Kidney tubule cell (primary cell): ENCODE measurements at places on chromosomes 4 and X.

DNA sequence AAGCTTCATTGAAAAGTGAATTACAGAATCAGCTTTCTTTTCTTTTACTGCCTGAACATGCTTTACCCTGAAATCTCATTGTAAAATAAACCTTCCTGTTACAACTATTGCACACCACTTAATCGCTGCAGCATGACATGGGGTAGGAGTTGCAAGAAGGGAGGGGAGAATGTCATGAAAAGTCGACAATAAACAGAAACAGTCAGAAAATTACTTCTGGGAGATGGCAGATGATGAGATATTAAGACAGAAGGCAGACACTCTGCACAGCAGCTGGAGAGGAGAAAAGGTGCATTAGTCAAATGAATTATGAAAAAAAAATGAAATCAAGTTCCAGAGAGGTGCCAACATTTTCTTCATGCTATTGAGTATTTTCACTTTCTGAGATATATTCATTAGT is 287.7 kb downstream of the PCDH7 start:
- DNase-seq = no peak

GRCh38 chr4:140012688-140013486 is 141.1 kb downstream of the MAML3 start:
- DNase-seq = peak; percentile 68

DNA sequence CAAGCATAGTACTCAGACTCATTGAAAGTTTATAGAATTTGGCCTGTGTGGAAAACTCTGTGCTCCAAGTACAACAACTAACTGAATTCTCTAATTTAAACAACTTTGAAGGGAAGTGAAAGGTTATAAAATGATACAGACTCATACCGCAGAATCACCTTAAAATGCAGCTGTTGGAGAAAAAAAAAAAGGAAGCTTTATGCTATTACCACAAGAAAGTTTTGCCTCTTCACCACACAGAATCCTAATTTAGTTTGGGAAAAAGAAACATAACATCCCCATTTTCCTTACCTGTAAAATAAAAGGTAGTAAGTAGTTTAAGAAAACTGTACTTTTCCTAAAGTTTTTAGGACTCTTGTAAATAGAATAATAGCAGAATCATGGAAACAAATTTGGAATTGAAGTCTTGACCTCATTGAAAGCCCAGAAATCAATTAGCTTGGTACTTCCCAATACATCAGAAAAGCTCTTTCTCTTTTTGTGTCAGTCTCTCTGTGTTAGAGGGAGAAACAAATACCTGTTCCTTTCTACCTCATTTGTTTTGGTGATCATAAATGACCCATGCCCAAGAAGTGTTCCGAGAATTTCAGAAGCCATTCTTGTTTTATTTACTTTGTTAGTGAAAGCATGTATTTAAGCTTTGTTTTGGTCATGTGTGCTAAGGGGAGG is 78.8 kb downstream of the NFKB1 start:
- DNase-seq = no peak

- peak; percentile 63 for DNase-seq
These were observed 55.5 kb downstream of the PDLIM5 start for GRCh38 chr4:94507281-94507680.

GRCh38 chr4:28464823-28465222 is 1604.2 kb downstream of the STIM2 start:
- DNase-seq = no peak

GRCh38 chr4:165721815-165722214 is 151.2 kb upstream of the TLL1 start:
- no peak for DNase-seq

DNA sequence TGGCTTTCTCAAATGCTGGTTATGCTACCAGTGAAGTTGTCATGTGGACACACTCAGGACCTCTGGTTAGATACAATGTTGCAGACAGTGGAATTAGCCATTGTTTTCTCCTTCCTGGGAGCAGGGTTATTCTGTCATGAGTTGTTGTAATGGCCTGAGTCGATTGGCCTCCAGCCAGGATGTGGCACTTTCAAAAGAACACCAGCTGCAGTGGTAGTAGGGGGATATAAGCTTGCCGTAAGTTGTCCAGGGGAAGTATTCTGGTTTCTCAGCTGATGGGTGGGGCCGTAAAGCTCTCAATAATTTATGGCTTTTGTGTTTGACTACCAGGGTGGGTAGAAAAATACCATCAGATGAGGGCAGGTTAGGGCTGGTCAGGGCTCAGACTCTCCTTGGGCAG is 697.5 kb upstream of the GNPDA2 start:
- no peak for DNase-seq

DNA sequence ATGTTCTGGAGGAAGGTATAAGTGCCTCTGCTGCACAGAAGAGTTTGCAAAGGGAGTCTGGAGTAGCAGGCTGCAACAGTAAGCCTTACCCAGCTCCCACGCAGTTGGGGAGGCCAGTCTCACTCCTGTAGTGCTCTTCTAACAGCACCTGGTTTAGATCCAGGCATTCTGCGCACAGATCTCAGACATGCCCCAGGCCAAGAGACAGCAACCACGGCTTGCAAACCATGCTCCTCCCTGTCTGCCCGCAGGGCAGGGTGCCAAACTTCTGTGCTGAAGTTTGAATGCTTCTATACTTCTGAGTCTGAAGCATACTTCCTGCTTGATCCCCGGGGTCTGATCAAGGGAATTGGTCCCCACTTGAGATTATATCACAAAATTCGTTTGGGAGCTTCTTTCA is 106.3 kb downstream of the LINC00632 start:
- DNase-seq = peak; percentile 4

- DNase-seq = no peak
These were observed 38.9 kb downstream of the RASGEF1B start for GRCh38 chr4:81432825-81433224.

- DNase-seq = peak; percentile 59
These were observed 675 bp downstream of the PRIMPOL start for GRCh38 chr4:184649971-184650855.

DNA sequence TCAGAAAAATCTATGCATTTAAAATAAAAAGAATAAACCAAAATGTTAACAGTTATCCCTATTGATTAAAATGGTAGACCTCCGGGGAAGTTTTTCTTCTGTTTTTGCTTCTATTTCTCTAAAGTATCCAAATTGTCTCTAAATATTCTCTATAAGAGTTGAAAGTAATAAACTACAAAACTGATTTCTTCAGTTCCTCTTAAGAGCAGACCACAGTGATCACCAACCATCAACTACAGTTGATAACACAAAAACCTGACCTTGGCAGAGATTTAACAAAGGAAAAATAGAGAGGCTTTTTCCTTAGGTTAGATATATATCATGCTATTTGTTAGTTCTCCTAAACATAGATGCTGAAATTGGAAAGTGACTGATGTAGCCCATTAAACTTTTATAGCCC is 27.3 kb downstream of the DDX60 start:
- DNase-seq = no peak

DNA sequence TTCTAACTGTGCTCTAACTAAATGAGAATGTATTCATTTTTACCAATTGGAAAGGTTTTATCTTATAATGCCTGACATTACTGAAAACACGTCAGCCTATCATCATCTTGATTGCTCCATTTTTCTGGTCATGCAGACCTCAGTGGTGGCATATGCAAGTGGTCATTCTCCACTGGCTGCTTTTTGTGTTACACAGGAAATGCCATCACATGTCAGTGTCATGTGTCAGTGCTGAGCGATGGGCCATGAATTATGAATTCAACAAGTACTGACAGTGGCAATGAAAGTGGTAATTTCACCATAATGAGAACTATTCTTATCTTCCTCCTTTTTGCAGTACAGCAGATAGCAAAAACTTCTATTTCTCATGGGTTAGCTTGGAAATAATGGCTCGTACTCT is 190.5 kb downstream of the PACRGL start:
- DNase-seq = peak; percentile 53
